ENCODE measurements at places on chromosomes 7 and 10.

DNA sequence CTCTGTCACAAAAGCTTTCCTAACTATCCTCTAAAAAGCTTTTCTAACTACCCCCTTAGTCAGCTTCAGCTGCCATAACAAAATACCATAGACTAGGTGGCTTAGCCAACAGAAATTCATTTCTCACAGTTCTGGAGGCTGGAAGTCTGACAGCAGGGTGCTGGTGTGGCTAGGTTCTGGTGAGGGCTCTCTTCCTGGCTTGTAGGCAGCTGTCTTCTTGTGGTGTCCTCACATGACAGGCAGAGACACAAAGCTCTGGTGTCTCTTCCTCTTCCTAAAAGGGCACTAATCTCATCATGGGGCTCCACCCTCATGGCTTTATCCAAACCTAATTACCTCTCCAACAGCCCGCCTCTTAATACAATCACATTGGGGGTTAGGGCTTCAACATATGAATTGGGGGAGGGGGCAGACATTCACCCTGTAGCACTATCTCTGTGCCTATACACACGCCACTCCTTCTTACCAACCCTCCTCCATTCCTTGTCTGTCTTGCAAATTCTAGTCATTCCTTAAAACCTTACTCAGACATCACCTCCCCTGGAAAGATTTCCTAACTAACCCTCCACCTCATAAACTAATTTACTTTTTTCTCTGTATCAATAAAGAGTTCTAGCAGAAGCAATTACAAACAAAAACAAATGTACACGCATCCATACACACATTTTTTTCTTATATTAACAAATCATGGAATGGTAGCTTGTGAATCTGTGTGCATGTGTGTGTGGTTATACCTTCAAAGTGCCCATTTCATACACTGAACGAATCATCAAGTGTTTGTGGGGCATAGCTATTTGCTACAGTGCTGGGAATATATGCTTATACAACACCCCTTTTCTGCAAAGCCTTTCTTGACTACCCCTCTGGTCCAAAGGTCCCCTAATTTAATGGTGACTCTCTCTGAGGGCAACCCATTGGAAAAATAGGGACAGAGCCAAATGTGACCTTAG is 26.4 kb downstream of the RHOBTB1 start:
- DNase-seq = no peak

DNA sequence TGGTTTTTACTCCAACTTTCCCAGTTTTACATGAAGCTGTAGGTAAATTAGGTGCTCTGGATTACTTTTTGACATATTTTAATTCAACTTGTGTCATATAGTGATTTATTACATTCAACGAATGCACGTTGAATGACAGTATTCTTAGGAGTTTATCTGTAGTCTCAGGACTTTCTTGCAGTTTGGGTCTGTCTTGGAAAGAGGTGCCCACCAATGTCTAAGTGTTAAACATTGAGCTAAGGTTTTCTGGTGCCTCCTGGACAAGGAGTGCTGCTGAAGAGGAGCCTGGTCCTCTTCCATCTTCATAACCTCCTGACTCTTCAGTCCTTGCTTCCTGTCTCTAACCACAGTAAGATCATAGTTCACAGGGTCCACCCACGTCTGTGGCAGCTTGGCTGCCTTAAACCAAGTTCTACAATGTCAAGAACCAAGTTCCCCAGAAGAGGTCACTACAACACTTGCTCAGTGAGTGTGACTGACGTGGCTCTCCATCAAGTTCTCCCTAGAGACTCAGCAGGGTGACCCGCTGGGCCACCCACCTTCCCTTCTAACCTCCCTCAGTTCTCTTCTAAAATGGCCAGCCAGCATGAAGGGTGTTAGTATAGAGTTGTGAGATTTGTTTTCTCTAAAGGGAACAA is 6.1 kb downstream of the NPY start:
- DNase-seq = no peak

DNA sequence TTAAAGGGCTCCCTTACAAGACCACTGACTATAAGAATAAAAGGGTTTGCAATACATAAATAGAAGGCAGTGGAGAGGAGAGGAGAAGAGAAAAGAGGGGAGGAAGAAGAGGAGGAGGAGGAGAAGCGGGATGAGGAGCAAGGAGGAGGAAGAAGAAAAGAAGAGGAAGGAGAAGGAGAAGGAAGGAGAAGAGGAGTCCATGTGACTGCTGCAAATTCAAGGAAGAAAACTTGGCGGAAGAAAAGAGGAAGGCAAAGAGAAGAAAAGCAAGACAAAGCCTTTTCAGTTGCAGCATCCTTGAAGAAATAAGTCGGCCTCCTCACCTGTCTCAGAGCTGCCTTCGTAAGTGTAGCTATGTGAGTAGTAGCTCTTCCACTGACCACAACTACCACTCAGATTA is 22.6 kb downstream of the ASAH2 start:
- no peak for DNase-seq

DNA sequence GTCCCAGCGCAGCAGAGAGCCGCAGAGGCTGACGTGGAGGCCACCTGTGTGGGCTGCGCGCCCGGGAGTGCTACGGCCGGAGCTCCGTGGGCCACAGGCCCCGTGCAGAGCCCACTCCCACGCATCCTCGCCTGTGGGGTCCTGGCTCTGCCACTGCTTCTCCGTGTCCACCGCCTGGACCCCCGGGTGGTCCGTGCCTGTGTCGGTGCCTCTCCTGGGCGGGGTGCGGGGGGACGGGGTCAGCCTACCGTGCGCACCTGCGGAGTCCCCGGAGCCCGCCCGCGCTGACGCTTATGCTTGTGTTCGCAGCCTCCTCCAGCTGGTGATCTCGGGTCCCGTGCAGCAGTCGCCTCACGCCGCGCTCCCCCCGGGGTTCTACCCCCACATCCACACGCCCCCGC is 7.8 kb upstream of the ZNF853 start:
- no peak for DNase-seq

- no peak for DNase-seq
Measured at GRCh38 chr10:112520914-112521313, 73.9 kb downstream of the VTI1A start.

- no peak for DNase-seq
Measured at GRCh38 chr7:115221456-115221855, 299.6 kb downstream of the MDFIC start.

GRCh38 chr10:133272964-133273420 is 3.7 kb downstream of the ADAM8 start:
- DNase-seq = no peak

DNA sequence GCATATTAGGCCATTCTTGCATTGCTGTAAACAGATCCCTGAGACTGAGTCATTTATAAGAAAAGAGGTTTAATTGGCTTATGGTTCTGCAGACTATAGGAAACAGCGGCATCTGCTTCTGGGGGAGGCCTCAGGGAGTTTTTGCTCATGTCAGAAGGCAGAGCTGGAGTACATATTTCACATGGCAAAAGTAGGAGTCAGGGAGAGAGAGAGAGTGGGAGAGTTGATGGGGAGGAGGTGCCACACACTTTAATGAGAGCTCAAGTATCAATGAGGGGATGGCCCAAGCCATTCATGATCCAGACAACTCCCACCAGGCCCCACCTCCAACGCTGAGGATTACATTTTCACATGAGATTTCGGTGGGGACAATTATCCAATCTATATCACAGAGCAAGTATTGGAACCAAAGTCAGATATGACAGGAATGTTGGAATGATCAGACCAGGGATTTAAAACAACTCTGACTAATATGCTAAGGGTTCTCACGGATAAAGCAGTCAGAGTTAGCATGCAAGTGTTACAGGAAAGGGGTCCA is 795.3 kb upstream of the CELF2 start:
- no peak for DNase-seq

- no peak for DNase-seq
Measured at GRCh38 chr10:17076626-17077345, 52.8 kb downstream of the CUBN start.

DNA sequence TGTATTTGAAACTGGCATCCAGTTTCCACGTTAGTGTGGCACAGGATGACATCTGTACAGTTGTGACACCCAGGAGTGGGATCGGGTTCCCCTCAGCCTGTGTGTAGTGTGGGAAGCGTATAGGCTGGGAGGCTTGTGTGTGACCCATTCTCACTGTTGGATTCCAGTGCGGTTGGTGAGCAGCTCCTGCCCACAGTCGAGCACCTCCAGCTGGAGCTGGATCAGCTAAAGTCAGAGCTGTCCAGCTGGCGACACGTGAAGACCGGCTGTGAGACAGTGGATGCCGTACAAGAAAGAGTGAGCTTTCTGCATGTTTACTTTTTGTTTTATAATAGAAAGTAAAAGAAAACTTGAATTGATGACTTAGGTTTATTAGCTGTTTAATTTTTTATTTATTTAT is 18.7 kb upstream of the GET4 start:
- DNase-seq = no peak

DNA sequence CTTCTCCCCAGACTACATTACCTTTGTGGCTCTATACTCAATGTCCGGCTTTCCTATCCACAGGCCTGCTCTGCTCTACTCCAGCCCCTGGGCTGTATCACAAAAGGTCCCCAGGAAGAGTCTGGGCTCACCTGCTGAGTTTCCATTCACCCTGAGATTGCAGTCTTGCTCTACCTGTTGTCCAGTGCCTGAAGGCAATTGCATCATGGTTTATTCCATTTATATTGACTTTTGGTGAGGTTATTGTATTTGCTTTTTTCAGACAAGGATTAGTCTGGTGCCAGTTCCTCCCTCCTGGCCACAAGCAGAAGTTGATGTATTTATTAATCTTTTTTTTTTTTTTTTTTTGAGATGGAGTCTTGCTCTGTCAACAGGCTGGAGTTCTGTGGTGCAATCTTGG is 273.1 kb downstream of the XPNPEP1 start:
- no peak for DNase-seq

DNA sequence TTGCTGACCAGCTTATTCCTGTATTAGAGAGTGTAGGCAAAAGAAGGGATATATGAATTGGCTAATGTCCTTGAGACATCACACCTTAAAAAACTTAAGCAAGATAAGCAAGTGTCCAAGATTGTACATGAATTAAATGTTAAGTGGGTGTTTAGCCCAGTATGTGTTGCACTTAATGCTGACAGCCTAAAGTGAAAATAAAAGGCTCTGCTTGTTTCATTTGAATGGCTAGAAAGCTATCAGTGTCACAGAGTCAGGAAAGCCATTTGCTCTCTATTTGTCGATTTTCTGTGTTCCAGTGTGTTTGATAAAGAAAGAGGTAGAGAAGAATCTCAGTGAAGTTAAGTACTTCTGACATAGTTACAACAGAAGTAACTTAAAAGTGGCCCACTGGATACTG is 744.9 kb downstream of the ANKRD7 start:
- DNase-seq = no peak

DNA sequence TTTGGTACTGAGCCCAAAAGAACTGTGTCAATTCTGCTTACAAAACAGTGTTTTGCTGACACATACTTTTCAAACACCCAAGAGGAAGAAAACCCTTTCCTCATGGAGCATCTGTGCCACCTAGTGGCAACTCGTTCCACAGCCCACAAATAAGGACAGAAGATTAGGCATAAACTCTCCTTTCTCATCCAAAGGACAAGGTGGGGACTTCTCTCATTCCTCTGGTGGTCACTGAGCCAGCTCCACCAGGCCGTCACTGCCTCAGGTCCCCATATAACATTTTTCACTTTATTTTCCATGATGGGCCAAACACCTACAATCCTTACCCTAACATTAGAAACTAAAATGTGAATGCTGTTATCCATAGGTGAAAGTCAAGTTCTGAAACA is 76.9 kb downstream of the RNF216 start:
- no peak for DNase-seq

Data from GOT3 (cell line).